Stimulated activated CD8-positive, alpha-beta memory T cell treated with anti-CD3 and anti-CD28 coated beads, Interleukin-7, amount 100 ng/mL, for 1 hour (primary cell): ENCODE measurements at places on chromosomes 1 and 21.

- DNase-seq = no peak
These were observed 276.1 kb upstream of the SPAG17 start for GRCh38 chr1:118461154-118461553.

DNA sequence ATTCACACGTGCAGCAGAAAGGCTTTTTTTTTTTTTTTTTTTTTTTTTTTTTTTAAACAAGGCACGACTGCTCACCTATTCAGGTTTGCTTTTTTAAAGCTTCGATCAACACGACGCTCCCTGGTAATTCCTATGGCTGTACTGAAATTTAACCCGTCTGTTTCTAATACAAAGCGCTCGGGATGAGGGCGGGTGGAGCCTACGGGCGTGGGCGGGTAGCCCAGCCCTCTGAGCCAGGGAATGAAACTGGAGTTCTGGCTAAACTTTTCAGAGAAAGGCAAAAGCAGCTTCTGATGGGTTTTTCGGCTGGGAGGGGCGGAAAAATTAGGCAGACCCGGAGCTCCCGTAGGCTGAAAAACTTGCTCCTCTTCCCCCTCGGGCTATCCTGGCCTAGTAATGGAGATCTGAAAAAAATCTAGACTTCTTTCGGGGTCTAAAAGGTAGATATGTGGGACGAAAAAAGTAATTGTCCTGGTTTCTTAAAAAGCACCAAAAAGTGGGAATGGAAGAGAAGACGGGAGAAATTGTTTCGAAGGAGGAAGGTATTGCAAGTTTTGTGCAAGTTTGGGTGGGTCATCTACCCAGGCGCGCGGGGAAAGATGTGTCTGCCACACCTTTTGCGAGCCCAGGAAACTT lies 7.4 kb downstream of the NR5A2 start:
- no peak for DNase-seq

- no peak for DNase-seq
These were observed 57.8 kb downstream of the EPB41 start for GRCh38 chr1:28971980-28972771.

DNA sequence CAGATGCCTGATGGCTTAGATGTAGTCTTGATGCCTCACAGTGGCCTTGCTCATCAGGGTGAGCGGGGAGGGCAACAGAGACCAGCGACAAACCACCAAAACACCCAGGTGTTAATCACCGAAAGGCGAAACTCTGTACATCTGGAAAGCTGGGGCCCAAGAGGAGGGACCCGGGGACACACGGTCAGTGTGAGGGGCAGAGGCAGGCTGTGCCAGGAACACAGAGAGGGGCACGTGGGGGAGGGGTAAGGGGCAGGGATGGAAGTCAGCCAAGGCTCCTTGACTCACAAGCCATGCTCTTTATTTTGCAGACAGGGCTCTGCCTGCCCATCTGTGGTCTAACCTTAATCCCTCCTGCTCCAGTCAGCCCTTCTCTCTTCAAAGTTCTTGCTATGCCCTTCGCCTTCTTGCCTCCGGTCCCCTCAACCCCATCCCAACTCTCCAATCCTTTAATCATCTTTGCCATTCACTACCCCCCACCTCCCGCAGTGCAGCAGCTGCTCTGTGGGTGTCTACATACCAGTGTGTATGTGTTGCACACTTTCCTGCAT lies 4.3 kb downstream of the MEF2D start:
- no peak for DNase-seq

DNA sequence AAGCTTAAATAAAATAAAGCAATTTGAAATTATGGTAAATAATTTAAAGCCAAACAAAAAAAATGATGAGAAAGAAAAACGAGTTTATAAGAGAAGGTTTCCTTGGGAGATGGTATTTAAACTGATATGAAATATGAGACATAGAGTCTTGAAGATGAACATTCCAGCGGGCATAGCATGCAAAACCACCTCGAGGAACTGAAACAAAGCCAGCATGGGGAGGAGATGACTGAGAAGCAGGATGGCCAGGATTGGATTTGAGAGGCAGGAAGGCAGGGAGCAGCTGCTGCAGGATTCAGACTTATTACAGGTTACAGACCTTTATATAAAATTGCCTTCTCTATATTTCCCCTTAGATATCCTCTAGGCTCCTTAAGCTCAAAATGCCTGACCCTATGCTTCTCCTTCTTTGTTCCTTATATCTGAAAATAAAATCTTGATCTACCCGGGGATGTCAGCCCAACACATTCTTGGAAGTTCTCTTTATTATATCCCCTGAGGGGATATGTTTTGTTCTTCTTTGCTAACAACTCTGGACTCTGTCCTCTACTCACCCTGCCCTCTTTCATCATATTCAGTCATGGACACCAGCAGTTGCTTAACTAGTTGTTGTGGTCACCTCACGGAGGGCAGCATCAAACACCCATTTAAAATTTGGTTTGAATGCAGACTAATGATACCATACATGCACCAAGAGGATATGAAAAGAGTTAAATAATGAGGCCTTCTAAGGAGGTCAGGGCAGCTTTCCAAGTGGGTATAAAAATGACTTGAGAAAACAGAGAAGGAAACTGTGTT lies 719.1 kb upstream of the B3GALT2 start:
- DNase-seq = no peak

DNA sequence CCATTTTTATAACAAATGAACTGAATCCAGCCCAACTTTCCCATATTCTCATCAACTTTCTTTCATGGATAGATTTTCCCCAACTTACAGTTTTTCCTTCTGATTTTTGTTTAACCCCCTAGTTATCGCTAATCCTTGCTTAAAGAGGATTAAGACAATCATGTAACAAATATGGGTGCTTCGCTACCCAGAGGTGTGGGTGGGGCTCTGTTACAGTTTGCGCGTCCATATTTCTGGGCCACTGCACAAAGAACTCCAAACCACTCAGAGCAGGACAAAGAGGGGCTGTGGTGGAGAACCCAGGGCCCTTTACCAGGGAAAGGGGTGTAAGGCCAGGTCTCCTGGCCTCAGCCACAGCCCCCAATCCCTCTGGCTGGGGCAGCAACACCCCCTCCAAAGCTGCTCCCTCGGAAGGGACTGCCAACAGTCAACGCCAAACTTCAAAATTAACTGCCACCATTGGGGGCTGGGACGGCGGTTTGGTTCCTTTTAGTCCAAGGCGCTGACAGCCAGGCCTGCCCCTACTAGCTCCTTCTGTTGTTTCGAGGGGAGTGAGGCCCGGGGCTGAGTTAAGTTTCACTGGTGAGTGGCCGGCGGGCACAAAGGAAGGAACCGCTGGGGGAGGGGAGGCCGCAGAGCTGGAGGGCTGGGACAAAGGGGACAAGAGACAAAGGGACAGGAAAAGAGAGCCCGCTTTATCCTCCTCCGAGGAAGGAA lies 27.9 kb downstream of the SSBP3 start:
- DNase-seq = no peak

- DNase-seq = no peak
These were observed 36.6 kb downstream of the GJA5 start for GRCh38 chr1:147723691-147724323.

GRCh38 chr1:93702111-93702827 lies 20.6 kb upstream of the BCAR3 start:
- no peak for DNase-seq
